ENCODE measurements at places on chromosomes 2 and 18.

GRCh38 chr18:12948050-12948804 lies 416 bp downstream of the SEH1L start:
- DNase-seq: peak; percentile 94

GRCh38 chr2:174662459-174662858 lies 64.9 kb upstream of the WIPF1 start:
- DNase-seq: peak; percentile 94

GRCh38 chr2:109164311-109164710 lies 35.3 kb downstream of the SH3RF3 start:
- no peak for DNase-seq

GRCh38 chr18:61714421-61714820 lies 178.4 kb downstream of the RNF152 start:
- no peak for DNase-seq

DNA sequence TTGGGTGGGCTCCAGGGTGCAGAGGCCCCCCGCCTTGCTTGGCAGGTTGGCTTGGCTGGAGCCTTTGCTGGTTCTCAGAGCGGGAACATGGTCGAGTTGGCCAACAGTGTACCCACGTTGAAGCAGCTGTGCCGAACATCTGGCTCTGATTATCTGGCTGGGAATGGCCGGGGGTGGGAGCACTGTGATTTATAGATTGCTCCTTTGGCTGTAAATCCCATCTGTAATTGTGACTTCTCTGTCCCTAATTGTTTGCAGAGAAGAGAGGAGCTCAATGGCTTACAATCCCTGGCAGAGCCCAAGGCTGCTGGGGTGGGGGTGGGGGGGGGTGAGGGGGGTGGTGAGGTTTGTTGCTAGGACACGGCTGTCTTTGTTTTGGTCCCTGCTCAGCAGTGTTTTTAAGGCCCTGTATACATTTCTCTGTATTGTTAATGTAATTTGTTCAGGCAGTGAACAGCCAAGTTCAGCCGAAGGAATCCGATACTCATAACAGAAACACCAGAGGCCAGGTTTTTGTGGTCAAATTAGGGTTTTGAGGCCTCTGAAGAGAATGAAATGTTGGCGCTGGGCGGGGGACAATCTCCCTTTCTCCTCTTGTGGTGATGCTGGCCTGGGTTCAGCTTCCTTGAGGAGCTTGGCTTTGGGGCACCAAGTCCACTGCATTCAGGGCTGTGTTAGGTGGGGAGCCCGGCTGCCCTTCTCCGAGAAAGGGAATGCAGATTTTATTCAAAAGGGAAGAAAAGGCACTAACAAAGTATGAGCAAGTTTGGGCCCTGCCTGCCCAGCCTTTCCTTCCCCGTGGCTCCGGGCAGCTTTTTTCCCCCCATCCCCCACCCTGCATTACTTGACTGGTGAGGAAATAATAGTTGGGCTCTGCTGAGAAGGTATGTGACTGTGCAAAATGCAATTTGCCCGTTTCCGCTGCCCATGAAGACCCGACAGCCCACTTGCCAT lies 82.5 kb downstream of the TCF7L1 start:
- DNase-seq: peak; percentile 86

DNA sequence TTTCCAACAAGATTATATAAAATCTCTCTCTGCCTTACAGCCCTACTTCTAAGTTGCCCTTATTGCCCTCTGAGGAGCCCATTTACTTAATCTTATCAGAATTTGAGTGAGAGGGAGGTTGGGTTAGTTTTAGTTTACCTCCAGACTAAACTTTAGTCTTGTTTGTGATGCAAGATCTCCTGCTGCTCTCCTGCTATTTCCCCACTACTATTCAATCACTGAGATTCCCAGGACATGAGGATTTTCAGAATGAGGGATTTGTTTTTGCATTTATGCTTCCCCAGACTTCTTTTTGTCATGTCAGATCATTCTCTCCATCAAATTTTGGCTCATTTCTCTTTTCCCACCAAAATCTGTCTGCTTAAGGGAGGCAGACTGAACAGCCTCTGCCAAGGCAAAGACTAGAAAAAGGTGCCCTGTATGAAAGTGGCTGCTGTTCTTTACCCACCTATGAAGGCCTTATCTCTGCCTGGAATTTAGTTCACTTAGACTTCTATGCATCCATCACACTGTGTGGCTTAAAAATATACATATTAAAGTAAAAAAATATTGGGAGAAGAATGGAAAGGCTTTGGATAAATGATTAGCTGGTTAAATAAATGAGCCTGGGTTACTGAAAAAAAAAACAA lies 401.3 kb downstream of the PID1 start:
- DNase-seq: no peak

DNA sequence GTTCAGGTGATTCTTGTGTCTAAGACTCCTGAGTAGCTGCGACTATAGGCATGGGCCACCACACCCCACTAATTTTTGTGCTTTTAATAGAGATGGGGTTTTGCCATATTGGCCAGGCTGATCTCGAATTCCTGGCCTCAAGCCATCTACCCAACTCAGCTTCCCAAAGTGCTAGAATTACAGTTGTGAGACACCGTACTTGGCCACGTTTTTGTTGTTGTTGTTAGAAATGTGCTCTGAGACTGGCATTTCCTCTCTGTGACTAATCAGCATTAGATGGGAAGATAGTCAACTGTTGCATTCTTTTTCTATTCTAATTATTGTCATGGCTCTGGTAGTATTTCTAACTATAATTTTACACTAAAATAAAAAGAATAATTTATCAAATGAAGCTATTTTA lies 191.7 kb downstream of the CAMKMT start:
- DNase-seq: peak; percentile 82

All from fibroblast of skin of back (primary cell).